ENCODE measurements at places on chromosomes 5 and 9.

- no peak for DNase-seq
Measured at GRCh38 chr9:69932901-69933300, 110.7 kb upstream of the MAMDC2 start.

DNA sequence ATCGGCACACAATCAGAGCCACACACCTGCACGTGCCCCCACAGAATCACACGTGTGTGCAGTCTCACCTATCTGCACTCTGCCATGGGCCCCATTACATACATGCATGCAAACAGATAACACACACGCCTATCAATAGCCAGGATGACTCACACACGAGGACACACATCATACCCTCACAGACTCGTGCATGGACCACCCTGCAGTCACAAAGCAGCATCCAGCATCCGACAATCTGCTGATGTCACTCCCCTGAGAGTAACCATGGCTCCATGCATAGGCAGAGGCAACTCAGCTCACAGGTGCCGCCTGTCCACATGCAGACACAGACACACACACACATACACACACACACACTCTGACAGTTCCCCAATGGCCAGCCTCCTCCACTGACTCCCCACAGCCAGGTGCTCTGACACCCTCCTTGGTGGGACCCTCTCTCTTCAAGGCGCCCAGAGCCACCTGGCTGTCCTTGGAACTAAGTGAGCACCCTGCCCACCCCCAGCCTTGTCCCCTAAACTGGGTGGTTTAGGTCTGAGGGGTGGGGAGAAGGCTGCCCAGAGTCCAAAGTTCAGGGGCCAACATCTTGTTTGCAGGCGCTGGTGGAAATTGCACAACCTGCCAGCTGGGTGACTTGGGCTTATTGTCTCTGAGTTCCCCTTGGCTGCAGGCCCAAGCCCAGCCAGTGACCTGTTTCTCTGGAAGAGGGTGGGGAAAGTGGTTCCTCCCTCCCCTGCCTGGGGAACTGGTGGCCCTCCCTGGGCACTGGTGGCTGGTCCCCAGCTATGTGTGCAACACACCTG lies 34.6 kb upstream of the NEK6 start:
- no peak for DNase-seq

DNA sequence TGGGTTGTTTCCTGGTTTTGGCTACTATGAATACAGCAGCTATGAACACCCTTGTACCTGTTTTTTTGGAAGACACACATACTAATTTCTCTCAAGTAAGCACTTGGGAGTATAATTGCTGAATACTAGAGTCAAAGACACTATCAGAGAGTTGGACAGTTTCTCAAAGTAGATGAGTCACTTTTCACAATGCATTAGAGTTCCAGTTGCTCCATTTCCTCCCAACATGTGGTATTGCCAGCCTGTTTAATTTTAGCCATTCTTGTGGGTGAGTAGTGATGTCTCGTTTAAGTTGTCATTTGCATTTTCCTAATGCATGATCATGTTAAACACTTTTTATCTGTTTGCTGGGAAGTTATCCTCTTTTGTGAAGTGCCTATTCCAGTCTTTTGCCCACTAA lies 81.6 kb upstream of the GDNF start:
- no peak for DNase-seq

DNA sequence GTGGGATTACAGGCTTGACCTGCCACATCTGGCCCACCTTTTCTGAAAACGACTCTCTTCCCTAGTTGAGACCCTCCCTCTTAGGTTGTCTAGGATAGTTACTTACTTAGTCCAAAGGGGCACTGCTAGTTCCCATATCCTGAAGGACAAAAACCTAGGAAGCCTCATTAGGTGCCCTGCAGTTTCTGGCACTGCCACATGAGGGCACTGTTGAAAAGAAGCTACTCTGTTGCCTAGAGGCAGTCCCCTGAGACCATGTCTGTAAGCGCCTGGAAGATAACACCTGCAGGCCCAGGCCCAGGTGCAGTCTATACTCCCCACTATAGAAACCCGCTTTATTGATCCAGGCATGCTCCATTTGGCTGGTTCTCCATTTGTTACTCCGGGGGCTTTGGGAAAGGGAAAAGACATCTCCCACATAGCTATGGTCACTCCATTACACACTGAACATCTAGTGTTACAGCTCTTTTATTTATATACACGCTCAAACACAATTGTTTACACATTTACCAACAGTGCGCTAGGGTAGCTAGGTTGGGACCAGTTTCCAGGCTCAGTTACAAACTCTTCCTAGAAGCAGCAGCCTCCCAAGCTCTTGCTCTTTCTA lies 73.4 kb upstream of the PPARGC1B start:
- no peak for DNase-seq

GRCh38 chr9:103304797-103305196 lies 309.7 kb downstream of the CYLC2 start:
- DNase-seq = no peak

- DNase-seq = no peak
Measured at GRCh38 chr9:14690948-14691730, 2.1 kb downstream of the ZDHHC21 start.

GRCh38 chr9:70052768-70053167 lies 9.1 kb downstream of the MAMDC2 start:
- DNase-seq = no peak

GRCh38 chr5:177256296-177256695 lies 47.2 kb downstream of the RAB24 start:
- no peak for DNase-seq

DNA sequence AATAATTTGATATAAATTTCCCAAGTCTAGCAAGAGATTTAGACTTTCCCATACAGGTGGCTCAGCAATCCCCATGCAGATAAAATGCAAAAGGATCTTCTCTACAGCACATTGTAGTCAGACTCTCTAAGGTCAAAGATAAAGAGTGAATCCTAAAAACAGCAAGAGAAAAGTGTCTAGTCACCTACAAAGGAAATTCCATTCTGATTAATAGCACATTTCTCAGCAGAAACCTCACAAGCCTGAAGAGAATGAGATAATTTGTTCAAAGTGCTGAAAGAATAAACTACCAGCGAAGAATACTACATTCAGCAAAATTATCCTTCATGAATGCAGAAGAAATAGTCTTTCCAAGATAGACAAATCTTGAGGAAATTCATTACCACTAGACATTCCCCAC lies 493.3 kb downstream of the PRELID2 start:
- no peak for DNase-seq

- DNase-seq = no peak
Measured at GRCh38 chr5:163880302-163880701, 374.9 kb downstream of the MAT2B start.

DNA sequence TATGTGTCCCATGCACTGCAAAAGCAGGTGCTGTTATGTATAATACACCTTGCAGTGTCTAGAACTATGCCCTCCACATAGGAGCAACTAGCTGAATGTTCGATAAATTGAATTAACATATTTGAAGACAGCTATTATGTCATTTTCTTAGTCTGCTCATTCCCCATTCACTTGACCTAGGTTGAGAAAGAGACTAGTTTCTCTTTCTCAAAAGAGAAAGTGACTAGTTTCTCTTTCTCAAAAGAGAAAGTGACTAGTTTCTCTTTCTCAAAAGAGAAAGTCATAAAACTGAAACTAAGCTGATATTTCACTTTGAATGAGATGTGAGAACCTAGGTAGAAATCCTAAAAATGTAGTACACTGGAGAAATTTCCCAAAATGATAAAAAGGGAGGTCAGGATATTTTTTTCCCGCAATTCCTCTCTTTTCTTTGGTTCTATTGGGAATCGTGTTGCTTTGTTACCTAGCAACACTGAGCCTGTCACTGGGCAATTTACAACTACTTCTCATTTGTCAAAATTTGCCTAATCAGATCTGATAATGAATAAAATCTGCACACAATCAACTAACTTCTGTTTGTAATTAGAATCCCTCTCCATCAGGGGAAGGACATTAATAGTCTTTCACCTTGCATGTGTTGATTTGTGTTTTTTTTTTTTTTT lies 132.0 kb upstream of the GRIA1 start:
- DNase-seq = no peak

DNA sequence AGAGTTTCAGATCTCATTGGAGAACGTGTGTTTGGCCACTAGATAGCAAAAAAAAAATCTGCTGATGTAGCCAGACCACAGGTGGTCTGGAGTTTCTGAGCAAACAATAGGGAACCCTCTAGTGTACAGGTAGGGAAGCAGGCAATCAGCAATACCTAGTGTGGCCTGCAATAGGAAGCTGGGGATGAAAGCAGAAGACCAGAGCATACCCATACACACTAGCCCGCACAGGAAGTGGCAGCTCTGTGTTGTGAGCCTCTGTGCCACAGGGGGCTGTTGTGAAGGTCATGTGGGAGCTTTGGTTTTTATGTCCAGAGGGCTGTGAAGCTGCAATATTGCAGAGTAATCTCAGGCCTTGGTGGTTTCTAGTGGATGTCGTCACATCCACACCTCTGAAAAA lies 81.2 kb downstream of the MTAP start:
- no peak for DNase-seq

DNA sequence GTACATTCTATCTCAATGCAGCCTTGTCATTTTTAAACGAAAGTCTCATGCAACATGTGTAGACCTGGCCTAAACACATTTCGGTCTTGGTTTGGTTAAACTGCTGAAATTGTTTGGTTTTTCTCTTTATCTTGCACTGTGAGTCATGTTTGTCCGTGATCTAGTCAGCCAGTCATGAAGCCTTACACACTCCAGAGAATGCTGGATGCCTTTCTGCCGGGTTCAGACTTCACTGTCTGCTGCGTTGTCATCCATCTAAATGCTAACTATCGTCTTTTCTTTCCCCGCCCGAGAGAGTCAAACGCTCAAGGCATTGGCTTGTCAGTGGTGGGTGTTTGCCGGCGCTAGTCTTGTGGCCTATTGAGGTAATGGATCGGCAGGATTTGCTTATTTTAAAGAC lies 1194.6 kb upstream of the WWC1 start:
- DNase-seq = no peak

DNA sequence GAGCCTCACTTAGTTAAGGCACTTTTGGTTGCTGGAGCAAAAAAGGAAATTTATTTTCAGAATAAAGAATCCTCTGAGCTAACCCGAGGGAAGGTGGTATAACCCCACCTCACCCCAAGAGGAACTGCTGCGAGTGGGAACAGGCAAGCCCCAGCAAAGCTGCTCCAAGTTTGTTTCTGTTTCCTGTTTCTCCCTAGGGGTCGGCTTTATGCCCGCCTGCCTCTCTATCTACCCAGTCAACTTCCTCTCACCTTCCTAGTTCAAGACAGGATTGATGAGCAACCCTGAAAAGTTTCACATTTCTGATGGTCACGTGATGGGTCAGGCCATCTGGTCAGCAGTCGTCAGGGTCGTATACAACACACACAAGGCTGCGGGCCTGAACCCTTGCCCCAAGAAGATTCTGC lies 31.1 kb downstream of the TRIO start:
- DNase-seq = no peak

DNA sequence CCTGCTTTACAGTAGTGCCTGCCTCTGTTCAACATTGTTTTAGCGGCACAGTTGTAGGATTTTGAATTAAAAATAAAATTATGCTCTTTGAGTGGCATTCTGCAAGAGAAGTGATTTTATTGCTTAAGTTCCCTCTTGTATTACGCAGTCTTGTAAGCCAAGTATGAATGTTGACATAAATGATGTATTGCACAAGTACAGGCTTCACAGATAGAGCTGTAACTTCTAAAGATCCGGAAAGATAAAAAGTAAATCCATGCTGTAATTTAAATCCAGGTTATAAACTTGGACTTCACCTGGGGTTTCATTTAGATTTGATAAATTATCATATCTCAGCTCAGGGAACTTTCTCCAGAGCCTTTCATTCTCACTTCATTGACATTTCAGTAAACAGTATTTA lies 1114.7 kb downstream of the PTPRD start:
- no peak for DNase-seq

- no peak for DNase-seq
Measured at GRCh38 chr5:124252191-124252638, 494.2 kb downstream of the ZNF608 start.

- DNase-seq = no peak
Measured at GRCh38 chr5:137283801-137284200, 215.3 kb downstream of the SPOCK1 start.

DNA sequence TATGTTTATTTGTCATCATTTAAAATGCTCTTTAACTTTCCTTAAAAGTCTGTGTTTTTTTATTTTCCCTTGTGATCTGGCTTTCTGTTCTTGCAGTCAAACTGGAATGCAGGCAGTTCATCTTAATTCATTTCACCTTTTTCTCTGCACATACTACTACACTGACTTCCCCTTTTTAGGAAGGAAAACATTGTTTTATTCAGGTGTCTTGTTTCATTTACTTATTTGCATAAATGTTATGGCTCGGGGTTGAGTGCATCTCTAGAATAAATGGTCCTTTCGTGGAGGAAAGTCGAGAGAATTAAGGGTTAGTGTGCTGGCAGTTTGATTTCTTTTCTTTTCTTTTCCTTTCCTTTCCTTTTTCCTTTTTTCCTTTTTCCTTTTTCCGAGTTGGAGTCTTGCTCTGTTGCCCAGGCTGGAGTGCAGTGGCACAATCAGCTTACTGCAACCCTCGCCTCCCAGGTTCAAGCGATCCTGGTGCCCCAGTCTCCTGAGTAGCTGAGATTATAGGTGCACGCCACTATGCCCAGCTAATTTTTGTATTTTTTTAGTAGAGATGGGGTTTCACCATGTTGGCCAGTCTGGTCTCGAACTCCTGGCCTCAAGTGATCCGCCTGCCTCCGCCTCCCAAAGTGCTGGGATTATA lies 76.0 kb upstream of the LRRC70 start:
- DNase-seq = no peak

DNA sequence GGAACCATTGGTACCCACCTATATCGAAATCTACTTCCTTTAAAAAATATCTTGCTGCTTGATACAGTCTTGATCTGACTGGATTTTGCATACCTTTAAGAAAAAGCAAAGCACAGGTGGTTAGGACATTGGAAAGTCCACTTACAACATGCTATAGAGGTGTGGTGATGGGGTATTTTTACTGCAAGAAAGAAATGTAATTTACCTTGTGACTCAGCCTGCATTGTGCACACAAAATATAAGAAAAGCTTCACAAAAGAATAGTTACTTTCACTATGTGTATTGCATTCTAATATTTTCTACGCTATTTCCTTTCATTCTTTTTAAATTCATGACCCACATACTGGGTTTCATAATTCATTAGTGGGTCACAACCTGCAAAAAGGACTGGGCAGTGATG lies 236.2 kb upstream of the RASEF start:
- no peak for DNase-seq

- DNase-seq = no peak
Measured at GRCh38 chr5:77849308-77849900, 73.3 kb upstream of the TBCA start.

GRCh38 chr5:123671711-123672456 lies 159.9 kb downstream of the CSNK1G3 start:
- no peak for DNase-seq

GRCh38 chr9:114611516-114612271 lies 603 bp downstream of the TMEM268 start:
- no peak for DNase-seq

GRCh38 chr9:20353524-20353923 lies 268.8 kb downstream of the MLLT3 start:
- DNase-seq = no peak

- no peak for DNase-seq
Measured at GRCh38 chr5:88256872-88257271, 11.8 kb downstream of the TMEM161B start.

GRCh38 chr5:146796144-146796543 lies 82.4 kb downstream of the PPP2R2B start:
- DNase-seq = no peak

Data from activated CD8-positive, alpha-beta memory T cell treated with anti-CD3 and anti-CD28 coated beads for 48 hours (primary cell).